Immature natural killer cell (primary cell): ENCODE measurements at places on chromosomes 12 and 14.

- DNase-seq: no peak
Measured at GRCh38 chr12:104701756-104702155, 245.0 kb downstream of the CHST11 start.

GRCh38 chr12:8912914-8913313 is 1.4 kb upstream of the PHC1 start:
- no peak for DNase-seq

DNA sequence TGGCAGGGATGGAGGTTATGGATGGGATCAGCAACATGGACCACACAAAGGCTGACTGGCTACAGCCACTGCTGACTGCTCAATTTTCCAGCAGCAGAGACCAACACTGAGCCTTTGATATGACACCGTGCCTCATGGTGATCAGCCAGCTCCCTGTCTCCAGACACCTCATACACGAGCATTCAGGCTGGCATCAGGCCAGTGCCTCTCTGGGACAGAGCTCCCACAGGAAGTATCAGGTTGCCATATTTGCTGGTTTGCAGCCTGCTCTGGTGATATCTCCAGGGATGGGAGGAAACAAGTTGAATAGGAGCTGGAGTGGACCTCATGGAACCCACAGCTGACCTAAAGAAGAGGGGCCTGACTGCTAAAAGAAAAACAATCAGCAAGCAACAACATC is 471.2 kb upstream of the ATXN7L3B start:
- no peak for DNase-seq

GRCh38 chr12:105279460-105280056 is 43.6 kb upstream of the APPL2 start:
- peak; percentile 49 for DNase-seq

DNA sequence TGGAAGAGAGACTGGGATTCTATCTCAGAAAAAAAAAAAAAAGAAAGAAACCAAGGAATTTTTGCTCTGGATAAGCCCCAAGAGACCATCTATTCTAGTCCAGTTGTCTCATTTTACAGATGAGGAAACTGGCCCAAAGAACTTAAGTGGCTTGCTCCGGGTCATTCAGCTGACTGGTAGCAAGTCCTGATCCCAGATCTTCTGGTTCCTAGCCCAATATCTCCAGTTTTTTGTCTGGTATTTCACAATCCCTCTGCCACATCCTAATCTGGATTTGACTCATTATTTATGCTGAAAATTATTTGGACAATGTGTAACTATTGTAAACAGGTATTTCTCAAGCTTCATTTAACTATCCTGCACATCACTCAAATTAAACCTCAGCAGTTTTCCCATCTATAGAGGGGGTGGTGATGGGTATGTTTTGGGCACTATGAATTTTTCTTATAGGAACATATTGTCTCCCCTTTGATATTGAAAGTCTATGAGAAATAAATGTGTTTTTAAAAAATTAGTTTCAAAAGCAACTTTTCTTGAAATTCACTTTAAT is 43.4 kb downstream of the PPP2R5E start:
- DNase-seq: no peak

GRCh38 chr12:128867466-128867865 is 14.2 kb downstream of the GLT1D1 start:
- DNase-seq: no peak

DNA sequence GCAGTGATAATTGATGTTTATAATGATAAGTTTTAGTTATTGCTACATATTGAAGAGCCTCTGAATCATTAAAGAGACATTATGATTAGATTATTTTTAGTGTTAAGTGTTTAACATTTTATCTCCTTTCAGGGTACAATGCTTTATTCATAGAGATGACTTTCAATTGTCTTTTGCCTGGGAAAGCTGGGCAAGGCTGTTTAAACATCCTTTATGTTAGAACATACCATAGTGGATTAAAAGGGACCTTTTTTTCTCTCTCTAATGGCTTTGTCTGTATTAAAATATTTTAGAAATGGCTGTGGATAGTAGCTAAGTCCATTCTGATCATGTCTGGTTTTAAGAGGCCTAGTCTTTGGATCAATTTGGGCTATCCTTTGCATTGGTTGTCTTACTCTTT is 427.5 kb upstream of the MIS18BP1 start:
- no peak for DNase-seq

GRCh38 chr12:60684988-60685655 is 1089.3 kb downstream of the SLC16A7 start:
- no peak for DNase-seq

GRCh38 chr12:77153706-77154105 is 88.3 kb upstream of the E2F7 start:
- no peak for DNase-seq

GRCh38 chr14:55707365-55707804 is 127.4 kb downstream of the KTN1 start:
- DNase-seq: peak; percentile 3

GRCh38 chr12:27143256-27144069 is 61.1 kb upstream of the C12orf71 start:
- peak; percentile 2 for DNase-seq

DNA sequence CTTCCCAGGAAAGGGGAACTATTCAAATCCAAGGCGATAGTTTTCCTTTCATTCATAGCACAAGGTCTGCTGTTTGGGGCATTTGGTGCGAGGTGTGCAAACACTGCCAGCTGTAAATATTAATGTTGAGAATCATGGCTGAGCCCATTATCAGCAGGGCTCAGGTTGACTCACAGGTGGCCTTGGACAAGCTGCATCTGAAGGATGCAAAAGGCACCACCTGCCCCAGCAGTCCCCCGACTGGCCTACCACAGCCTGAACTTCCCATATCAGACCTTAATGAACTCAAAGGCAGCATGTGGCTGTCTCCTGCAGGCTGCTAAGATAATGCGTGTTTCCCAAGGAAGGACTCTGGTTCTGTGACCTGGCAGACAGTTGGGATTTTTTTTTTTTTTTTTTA is 93.3 kb upstream of the MAP1LC3B2 start:
- no peak for DNase-seq

DNA sequence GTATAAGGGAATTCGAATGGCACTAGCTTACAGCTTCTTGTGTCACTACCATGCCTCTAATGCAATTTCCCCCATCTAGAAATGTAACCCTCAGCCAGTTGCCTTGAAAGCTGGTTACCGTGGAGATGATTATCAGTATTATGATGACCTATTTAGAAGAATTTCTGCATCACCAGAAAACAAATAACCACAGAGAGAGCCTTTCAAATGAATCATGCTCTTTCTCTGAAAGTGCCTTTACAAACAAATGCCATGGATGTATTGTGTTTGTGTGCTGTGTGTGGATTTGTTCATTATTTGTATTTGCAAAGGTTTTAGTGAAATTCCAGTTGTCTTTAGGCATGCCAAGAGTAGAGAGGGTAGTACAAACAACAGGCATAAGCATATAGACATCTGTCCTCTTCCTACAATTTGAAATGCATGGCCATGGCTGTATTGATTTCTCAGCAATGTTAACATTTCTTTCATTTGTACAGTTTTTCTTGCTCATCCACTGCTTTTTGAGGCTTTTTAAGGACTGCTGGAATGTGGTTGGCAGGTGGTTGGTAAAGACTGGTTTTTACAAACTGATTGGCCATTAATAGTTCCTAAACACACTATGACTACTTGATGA is 266.5 kb downstream of the PAWR start:
- DNase-seq: no peak

- DNase-seq: no peak
Measured at GRCh38 chr12:109764123-109764522, 50.5 kb downstream of the FAM222A start.

- no peak for DNase-seq
Measured at GRCh38 chr12:60926256-60926655, 1330.4 kb downstream of the SLC16A7 start.

DNA sequence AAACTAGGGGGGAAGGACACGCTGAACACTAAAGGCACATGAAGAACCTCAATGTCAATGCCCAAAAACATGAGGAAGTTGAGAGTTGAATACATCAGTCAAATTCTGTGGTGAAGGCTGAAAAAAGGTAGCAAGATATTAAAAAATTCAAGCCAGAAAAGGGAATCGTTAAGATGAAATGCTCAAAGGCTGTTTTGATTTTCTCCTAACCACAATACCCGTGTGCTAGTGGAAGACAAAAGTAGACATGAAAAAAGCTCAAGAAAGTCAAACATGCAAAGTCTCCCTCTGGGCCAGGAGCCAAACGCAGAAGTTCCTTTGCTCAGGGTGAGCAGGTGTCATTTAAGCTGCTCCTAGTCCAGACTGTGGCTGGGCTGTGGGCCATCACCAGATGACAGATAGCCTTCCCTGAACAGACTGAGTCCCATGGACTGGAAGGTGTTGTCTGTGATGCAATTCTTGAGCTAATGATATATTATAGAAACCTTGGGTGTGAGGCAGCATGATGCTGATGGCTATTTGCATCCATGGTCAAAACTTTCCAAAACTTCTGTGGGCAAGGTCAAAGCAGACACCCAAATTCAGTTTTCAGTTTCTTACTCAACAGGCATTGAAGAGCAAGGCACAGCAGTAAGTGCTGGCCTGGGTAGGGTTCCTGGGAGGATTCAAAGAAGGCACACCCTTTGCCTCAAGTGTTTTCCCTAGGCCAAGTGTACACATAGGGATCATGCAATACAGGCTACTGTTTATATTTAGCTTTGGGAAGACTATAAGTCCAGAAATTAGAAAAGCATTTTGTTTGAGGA is 81.6 kb downstream of the MYRFL start:
- no peak for DNase-seq

- no peak for DNase-seq
Measured at GRCh38 chr14:61588419-61588901, 106.9 kb upstream of the HIF1A start.

DNA sequence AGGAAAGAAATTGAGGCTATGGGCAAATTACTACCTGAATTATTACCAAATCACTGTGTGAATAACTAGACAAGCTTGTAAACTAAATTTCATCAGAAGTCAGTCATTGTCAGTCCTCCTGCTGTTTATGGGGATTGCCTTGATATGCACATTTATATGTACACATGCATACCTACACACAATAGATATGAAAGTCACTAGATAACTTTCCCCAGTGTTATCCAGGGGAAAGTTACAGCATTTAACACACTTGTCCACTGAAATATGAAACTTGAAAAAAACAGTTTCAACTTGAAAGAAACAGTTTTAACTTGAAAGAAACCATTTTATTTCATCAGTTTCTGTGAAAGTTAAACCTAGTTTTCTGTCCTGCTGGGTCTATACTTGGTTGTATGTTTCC is 199.6 kb downstream of the SLC2A13 start:
- no peak for DNase-seq

DNA sequence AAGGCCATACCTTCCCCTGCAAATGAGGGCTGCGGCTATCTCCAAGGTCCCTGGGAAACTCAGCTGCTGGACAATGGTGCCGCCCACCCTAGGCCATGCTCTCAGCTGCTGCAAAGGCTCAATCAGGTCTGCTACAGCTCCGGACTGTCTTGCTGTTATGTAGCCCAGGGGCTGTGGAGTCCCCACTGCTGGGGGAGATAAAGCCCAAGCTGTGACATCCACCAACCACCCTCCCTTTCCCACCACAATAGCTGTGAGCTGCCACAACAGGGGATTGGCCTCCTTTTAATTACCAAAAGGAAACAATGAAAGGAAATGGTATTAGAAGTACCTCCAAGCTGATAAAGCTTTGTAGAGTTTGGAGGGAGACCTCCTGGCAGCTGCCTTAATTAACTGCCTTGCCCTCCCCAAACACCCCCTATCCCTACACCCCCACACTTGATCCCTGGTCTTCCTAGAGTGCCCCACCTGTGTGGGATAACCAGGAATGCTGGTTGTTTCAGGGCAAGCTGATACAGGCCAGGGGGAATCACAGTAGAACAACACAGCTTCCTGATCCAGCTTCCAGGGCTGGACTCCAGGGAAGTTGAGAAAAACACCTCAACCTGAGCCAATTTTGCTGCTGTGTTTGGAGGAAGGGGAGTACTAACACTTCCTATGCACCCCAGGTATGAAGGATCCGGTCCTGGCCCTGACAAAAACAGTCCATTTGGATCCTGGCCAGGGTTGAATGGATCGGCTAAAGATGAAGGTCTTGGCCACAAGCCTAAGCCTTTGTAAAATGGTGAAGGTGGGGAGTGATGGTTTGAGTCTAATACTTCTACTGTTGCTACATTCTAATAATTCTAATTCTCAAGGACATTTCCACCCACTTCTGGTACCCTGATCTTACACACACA is at the start of gene VWF:
Gene VWF, minus strand, starts transcription at position 260 of the 899 bp plus-strand sequence. CDS start 1,474 bp downstream, outside the sequence.
- DNase-seq: no peak

GRCh38 chr12:3416159-3416558 is 74.8 kb upstream of the PRMT8 start:
- no peak for DNase-seq
